ENCODE measurements at places on chromosomes 13 and 19.

GRCh38 chr19:23260956-23261355 lies 10.8 kb upstream of the ZNF724 start:
- peak; percentile 6 for DNase-seq

- DNase-seq = no peak
Observed at GRCh38 chr19:16591803-16592556, 19.8 kb upstream of the SLC35E1 start.

DNA sequence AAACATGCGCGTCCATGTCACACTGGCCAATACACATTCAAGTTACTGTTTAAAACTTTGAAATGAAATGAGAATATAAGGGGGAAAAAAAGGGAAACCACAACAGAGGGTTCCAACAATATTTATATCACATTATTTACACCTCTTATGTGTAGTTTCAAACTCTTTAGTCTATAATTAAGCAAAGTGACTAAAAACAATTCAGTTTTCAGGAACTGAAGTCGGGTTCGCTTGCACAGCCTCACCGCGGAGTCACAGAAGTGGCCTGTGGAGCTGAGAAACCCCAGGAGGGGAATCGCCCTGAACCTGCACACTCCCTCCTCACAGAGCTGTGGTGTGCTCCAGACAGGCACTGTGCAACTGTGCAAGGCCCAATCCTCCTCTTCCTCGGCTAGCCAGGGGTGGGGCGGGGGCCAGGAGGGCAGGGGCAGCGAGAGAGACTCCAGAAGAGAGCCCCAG lies 75.9 kb downstream of the STK24 start:
- no peak for DNase-seq

- DNase-seq = no peak
Observed at GRCh38 chr13:29961036-29961670, 110.7 kb upstream of the UBL3 start.

GRCh38 chr13:79481685-79482052 lies 714 bp downstream of the NDFIP2 start:
- DNase-seq = peak; percentile 87

GRCh38 chr13:43054803-43055802 lies 31.7 kb downstream of the DNAJC15 start:
- DNase-seq = peak; percentile 67

DNA sequence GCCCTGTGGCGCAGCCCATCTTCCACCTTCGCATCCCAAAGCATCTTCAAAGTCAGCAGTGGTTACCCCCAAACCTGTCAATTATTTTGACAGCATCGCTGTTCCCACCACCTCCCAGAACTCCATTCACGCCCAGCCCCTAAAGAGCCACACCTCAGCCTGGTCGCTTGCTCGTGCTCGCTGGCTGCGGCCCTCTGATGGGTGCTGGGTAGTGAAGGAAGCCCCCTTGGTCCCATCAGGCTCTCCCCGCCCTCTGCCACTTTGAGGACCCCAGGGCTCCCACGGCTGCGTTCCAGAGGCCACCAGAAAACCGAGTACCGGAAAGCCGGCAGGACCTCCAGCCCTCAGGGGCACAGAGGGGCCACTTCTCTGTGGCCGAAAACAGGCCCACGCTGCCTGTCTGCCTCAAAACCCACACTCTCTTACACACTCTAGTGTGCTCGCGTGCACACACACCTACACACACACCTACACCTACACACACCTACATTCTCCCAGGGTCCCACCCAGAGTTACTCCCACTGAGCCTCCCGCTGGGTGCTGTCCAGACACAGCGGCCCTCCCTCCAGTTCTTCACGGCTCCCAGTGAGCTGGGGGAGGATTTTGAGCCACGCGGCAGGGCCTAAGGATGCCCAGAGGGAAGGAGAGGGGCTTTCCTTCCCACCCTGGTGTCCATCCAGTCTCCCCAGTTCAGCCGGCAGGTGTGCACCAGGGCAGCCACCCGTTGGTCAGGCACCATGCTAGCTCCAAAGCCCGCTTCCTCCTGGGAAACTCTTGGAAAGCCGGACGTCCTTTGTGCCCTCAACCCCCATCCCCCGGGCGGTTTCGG lies 1.9 kb downstream of the VSTM2B start:
- DNase-seq = no peak

GRCh38 chr19:18586306-18586705 lies 2.3 kb upstream of the REX1BD start:
- no peak for DNase-seq

DNA sequence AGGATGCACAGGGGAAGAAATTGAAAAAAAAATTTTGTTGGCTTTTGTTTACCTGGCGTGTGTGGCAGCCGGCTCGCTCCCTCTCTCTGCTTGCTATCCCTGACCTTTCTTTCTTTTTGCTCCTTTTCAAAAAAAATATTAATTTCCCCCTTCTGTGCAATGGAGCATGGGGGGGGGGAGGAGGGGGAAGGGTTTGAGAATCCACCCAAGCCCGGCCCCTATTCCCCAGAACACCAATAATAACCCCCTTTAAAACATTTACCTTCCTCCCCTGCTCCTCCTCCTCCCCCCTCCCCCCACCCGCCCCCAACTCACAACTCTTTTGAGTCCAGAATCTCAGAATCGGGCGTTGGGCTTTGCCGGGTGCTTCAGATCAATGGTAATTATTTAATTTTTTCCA lies 28.4 kb downstream of the NFIX start:
- DNase-seq = no peak

DNA sequence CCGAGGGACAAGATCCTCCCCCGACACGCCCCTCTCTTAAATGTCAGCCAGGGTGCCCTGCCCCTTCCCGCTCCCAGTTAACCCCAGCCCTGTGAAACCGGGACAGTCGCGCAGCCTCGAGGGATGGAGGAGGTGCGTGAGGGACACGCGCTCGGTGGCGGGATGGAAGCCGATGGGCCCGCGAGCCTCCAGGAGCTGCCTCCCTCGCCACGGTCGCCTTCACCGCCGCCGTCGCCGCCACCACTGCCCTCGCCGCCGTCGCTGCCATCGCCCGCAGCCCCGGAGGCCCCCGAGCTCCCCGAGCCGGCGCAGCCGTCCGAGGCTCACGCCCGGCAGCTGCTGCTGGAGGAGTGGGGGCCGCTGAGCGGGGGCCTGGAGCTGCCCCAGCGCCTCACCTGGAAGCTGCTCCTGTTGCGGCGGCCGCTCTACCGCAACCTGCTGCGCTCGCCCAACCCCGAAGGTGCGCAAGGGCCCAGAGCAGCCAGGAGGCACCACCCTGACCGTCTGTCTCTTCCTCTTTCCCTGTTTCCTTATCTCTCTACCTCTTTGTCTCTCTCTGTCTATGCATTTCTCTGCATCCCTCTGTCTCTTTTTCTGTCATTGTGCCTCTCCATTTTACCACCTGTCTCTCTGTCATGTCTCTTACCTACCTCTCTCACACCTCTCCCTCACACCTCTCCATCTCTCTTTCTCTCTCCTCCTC lies at the start of gene NCCRP1:
Gene NCCRP1 (plus strand): TSS at position 105 of the 703 bp plus-strand sequence. CDS start 19 bp downstream, at position 124.
- DNase-seq = no peak

GRCh38 chr19:13420780-13421179 lies 85.5 kb downstream of the CACNA1A start:
- DNase-seq = no peak

- DNase-seq = peak; percentile 77
Observed at GRCh38 chr13:20136781-20137703, 23.8 kb downstream of the GJA3 start.

- no peak for DNase-seq
Observed at GRCh38 chr13:63696055-63696454, 2280.4 kb upstream of the PCDH20 start.

GRCh38 chr19:15300533-15301197 lies 31.7 kb downstream of the BRD4 start:
- no peak for DNase-seq

- no peak for DNase-seq
Observed at GRCh38 chr13:113897966-113898365, 34.1 kb upstream of the GAS6 start.

- no peak for DNase-seq
Observed at GRCh38 chr19:29326849-29327840, 114.2 kb upstream of the UQCRFS1 start.

GRCh38 chr13:94261163-94261562 lies 218.3 kb downstream of the DCT start:
- no peak for DNase-seq

DNA sequence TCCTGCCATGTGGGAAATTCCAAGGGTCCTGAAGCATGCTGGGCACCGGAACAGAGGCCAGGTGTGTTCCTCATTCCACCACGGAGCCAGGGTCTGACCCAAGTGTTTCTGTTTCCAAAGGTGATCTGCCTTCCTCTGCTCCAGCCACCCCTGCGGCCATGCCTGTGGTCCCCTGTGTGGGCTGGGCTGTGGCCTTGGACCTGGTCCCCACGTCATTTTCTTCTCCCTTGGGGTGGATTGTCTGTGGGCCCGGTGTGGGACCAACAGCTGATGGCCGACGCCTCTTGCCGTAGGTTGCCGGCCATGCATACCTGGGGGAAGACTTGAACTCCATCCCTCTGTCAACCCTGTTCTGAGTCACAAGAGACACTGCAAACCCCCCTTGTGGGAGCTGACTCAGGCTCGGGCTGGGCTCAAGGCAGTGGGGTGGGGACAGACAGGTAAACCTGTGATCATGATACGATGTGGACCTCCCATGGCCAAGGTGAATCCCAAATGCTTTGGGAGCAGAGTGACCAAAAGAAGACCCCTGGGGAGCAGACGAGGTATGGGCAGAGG lies 35.0 kb downstream of the ATP11A start:
- no peak for DNase-seq

GRCh38 chr19:4748589-4748988 lies 24.9 kb upstream of the DPP9 start:
- DNase-seq = no peak

DNA sequence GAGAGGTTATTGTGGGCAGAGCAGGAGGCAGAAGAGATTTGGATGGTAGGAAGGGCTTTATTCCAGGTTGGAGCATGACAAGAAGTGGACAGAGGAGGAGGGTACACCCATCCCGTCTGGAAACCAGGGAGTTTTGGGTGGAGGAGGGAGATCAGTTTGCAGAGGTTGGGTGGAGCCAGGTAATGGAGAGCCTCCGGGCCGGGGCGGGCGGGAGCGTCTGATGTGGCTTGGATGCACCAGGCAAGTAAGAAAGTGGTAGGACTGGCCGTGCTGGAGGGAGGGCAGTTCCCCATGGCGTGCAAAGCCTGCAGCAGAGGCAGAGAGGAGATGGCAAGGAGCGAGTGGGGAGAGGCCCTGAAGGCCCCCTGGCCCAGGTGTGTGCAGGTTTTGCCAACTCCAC lies 10.9 kb downstream of the IGFLR1 start:
- DNase-seq = no peak

DNA sequence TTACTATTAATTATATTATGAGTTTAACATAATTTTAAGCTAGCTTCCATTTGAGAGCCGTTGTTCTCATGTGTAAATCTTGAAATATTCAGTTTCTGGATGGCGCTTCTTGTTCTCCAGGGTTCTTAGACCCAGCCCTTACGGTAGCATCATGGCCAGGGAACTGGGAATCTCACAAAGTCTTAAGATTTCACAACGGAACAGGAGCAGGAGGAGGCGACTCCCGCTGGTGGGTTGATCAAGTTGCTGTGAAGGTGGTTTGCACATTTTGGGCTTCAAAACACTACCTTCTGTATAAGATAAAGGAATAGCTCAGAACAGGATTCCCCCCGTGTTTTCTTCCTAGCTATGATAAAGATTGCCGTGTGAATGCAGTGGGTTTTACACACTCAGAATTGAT lies 2.8 kb downstream of the NAXD start:
- no peak for DNase-seq

DNA sequence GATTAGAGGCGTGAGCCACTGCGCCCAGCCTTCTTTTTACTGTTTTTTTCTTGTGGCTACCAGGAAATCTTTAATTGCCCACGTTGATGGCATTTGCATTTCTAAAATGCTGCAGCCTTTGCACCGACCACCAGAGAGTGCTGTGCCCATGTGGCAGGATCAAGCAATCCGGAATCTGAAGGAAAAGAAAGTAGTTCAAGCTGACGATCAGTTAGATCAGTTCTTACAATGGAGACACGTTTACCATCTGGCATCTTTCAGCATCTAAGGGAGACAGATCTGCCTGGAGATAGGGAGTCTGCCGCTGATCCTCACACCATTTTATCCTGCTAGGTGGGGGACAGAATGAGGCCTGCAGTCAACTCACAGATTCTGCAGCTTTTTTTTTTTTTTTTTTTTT lies 19.9 kb downstream of the TINCR start:
- DNase-seq = no peak

DNA sequence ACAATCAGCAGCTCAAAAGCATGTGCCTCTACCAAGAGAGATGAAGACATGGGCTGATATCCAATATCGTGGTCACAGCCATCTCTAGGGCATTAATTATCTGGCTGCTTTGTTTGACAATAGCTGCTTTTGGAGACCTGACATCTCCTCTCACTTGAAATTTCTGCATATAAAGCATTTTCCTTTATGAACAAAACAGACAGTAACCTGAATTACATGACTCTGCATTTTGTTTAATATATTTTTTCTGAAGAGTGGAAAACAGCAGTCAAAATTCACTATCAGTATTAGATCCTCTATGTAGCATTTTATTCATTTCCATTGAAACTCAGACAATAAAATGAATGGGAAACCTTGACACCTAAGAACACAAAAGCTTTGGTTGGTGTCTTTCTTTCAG lies 42.4 kb upstream of the ESD start:
- DNase-seq = no peak

- peak; percentile 78 for DNase-seq
Observed at GRCh38 chr19:47765523-47766358, 12.8 kb upstream of the SELENOW start.

DNA sequence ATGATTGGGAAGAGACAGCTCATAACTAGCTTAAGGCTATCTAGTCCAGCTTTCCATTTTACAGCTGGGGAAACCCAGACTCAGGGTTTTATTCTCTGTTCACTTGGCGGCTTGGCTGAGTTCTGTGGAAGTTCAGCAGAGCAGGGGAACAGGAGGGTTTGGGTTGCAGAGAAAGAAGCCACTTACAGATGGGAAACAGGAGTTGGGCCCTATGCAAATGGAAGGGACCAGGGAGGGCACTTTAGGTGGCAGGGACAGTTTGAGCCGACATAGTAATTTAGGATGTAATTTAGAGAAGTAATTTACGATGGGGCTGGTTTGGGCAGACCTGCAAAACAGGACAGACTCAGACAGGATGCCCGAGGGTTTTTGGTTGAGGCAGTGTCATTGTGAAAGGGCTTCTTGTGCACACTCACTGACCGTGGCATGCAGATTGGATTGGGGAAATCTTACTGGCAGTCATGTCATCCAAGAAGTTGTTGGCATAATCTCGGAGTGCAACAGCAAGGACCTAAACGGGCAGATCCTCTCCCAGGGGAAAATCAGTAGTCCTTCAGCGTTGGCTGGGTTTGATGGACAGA lies 47.3 kb upstream of the GPR183 start:
- no peak for DNase-seq

GRCh38 chr13:29758531-29759114 lies 91.8 kb downstream of the UBL3 start:
- peak; percentile 86 for DNase-seq
